CD4-positive, alpha-beta T cell (primary cell): ENCODE measurements at places on chromosomes 4 and X.

DNA sequence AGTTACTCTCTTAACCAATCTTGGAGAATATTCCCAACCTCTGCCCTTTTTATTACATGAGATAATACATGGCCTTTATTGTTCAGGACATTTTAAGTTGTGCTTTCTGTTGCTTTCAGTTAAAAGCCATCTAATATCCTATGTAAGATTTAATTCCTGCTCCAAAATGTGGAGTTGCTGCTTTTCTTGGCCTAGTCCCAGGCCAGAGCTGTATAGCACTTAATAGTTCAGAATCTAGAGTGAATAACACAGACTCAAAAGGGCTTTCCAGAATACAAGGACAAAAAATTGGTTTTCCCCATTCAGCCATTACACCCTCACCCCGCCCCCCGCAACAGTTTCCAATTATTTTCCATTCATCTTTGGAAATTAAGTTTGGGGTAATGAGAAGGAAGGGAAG is 144.3 kb upstream of the SMAD1 start:
- no peak for DNase-seq

GRCh38 chr4:39616651-39617050 is 22.0 kb downstream of the SMIM14 start:
- DNase-seq, result no peak

- DNase-seq, result no peak
Measured at GRCh38 chr4:116899561-116899960, 185.8 kb downstream of the TRAM1L1 start.

DNA sequence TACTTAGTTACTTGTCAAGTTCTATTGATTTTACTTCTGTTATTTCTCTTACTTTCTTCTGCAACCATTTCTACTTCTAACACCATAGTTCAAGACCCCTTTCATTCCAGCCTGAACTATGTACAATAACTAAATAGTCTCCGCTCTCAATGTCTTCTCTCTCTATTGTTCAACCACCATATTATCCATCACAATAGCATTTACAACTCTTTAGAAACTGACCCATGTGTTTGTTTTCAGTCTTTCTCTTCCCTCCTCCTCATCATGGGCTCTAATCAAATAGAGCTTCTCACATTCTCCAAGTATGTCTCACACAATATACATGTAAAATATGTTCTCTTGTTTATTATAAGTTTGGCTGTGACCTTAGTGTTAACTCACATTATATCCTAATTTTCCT is 143.6 kb downstream of the ZAR1 start:
- no peak for DNase-seq

DNA sequence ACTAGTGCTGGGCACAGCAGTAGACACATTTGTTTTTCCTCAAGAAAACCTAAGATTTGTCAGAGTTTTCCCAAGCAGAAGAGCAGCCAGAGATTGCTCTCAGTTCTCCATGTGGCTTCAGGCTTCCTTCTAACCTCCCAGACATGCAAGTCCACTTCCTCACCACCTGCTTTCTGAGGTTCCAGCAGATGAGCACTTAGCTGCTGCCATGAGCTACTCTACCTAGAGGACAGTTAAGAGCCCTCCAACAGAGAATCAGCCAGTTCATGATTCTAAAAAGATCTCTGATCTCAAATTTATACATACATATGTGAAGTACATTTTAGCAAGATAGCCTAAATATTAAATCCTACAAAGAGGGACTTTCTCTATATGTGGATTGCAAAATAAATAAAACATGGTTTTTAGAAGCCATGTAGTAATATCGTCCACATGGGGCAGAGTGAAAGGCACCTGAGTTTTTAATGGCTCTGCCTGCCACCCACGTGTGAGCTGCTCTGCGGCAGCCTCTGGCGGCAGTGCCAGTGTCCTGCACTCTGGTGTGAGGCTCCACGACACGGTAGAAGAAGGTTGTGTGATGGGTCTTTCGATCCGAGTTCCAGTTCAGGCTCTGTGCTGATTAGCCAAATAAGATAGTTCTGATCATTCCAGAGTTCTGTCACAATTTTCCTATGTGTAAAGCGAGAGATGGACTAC is 10.3 kb downstream of the CYP4V2 start:
- peak; percentile 23 for DNase-seq

DNA sequence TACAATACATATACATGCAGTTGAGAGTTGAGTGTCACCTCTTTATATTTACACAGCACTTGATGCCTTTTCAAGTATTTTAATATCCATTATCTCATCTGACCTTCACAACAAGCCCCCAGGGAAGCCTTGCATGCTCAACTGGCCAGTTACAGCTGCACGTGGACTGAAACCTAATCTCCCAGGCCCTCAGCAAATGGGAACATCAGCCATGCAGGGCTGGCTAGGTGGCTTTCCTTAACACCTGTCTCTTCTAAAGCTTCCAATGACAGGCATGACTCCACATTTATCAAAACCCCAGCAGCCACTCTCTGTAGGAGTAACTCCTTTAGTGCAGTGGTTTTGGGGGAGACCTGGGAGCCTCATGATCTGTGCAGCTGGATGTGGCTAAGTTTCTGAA is 56.4 kb downstream of the PHKA2 start:
- DNase-seq, result no peak

DNA sequence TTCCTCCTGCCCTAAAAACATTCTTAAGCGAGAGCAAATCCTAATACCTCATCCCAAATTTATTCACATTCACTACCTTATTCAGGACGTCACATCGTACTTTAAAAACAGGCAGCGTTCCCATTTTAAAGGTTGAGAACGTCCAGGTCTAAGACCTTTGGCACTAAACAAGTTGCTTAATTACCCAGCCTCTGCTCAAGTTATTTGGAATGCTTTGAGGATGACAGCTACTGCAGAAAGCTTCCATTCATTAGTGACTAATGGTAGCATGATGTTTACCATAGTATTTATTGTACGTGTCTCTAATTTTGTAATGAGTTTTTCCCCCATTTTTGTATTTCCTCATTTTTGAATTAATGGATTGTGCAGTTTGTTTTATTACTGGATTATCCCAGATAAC is 1.5 kb downstream of the USP38 start:
- DNase-seq, result no peak

DNA sequence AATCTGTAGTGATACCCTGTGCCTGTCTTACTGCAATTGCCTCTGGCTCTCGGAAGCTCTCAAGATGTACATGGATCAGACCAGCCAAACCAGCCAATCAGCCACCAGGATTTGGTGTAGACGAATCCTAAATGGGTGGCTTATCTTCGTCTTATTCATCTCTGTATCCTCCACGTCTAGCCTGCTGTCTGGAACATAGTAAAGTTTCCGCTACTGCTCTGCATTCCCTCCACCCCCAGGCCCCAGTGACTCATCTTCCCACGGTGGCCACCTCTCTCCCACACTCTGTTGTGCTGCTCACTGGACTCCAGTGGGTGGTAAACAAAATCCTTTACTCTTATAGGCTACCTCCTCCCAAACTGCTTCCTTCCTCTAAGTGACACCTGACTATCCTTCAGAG is 37.8 kb downstream of the SEPTIN6 start:
- DNase-seq, result peak; percentile 69

DNA sequence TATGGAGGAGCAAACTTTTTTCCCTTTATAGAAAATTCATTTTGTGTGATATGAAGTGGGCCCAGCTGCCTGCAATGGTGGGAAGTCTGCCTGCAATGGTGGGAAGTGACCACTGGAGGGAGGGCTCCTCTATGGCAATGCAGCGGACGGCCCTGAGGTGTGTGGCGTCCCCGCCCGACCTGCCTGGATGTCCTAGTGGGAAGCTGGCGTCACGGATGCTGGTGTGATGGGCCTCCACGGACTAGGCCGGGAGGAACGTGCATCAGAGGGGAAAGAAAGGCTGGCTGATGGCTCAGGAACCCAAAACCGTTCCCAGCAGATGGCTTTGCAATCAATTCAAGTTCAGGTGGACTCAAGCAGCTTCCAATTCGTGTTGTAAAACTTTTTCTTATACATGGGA is 177.9 kb downstream of the AFAP1 start:
- DNase-seq, result peak; percentile 32
